ENCODE measurements at places on chromosomes 11 and 22. TPM values are rescaled to one million over a fixed set of nuclear protein-coding genes. Genes with fewer than 3 reads are reported as not detected.

PATE4 gene
- polyA plus RNA-seq: not detected

DNA sequence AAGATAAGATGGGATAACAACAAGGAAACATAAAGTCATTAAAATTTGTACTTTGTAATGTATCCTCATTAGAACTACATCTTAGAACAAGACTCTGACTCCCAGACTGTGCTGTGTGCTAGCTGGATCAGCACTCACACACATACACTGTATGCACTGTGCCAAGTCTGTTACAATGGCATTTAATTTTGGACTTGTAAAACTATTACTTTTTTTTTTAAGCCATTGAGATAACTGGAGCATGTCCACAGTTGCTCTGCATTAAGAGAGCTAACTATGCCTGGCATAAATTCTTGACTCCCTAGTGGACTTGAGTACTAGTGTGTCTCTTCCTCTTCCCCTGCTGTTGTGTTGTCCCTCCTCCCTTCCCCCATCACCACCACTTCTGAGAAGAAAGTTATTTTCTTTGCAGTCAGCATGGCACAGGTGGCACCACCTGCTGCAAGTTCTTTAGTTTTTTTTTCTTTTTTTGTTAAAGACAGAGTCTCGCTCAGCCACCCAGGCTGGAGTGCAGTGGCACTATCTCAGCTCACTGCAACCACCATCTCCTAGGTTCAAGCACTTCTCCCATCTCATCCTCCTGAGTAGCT, 268.6 kb downstream of the TMEM135 start:
- H3K4me1 ChIP-seq: peaks cover 8% of the 10 kb centered on the region
- no peak overlapping the region for H3K4me3 ChIP-seq
- no peaks in the 10 kb centered on the region for H3K27me3 ChIP-seq

DNA sequence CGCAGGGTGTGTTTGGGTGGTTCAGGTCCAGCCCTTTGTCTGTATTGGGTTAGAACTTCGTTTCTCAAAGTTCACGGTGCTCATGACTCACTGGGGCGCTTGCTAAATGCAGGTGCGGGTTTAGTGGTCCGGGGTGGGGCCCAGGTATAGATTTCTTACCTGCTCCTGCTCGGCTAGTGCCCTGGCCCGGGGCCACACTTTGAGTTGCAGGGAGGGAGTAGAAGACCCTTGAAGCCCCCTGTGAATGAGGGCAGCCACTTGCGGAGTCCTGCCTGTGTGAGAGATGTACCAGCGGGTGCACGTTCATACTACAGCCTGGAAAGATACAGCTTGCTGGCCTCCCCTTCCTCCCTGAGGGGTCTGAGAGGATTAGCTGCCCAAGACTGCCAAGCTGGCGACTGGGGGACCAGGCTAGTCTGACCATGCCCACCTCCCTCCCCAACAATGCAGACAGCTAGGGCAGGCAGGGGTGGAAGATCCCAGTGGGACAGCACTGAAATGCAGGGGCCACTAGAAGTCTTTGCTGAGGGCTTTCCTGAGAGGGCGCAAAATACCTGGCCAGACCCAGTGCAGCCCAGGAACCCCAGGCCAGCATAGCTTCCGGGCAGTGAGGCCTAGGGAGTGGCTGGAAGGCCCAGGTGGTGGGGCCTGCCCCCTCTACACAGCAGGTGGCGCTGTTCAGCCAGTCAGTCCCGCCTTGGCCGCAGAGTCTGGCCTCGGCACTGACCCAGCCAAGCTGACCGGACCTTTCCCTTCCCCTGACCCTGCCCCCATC, 5.1 kb upstream of the MYRF start:
- peaks cover 4% of the 10 kb centered on the region for H3K27me3 ChIP-seq
- no peak overlapping the region for H3K27ac ChIP-seq
- H3K36me3 ChIP-seq: peaks cover 3% of the 10 kb centered on the region
- peak; percentile 94 for DNase-seq

GRCh38 chr11:76210931-76211851, 4.9 kb upstream of the WNT11 start:
- H3K27ac ChIP-seq: no peak overlapping the region
- H3K4me1 ChIP-seq: peaks cover 37% of the 10 kb centered on the region
- no peak for DNase-seq
- H3K36me3 ChIP-seq: no peaks in the 10 kb centered on the region
- peaks cover 65% of the 10 kb centered on the region for H3K27me3 ChIP-seq

DNA sequence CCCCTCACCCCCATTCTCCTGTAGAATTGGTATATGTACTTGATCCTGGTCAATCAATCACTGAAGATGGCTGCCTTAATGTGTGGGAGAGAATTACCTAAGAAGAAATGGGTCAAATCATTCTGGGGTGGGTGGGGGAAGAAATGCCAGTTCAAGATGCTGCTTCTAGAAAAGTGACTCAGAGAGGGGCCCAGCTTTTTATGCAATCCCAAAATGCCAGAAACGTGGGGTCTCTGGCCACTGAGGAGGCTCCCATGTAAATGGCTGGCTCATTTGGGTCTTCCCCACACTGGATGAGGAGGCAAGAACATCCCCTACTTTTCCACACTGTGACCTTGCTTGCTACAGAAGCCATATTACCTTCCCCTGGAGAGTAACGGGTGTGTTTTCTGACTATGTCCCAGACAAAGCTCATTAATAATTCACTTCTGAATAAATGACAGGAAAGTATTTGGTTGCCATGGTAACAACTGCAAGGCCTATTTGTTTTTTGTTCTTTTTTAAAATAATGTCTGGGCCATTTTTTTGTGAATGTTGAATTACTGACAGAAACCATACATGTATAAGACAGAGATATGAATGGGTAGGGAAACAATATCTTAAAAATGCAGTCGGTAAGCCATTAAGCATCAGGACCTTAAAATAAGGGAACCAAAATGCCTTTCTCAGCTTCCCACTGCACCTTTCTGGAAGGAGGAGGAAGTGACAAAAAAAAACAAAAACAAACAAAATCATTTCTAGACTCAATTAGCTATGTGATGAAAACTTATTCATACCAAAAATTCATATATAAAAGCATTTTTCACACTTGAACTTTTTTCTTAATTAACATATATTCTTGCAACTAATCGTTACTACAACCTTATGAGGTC, 32.0 kb downstream of the SLC1A2 start:
- no peak for DNase-seq
- no peaks in the 10 kb centered on the region for H3K36me3 ChIP-seq
- no peaks in the 10 kb centered on the region for H3K27me3 ChIP-seq
- H3K4me1 ChIP-seq: no peaks in the 10 kb centered on the region
- H3K4me3 ChIP-seq: no peak overlapping the region
- no peak overlapping the region for H3K27ac ChIP-seq

CRYBA4 gene
- polyA plus RNA-seq: 3.1 TPM

All from H1 (cell line).